Activated T-helper 2 cell treated with anti-CD3 and anti-CD28 coated beads, Interferon-gamma antibody, Interleukin-2, Interleukin-4, amounts not matched to agents 10 μg/mL and 5 μg/mL and 100 μg/mL, durations not matched to agents 14 hours and 24 hours and 36 hours (primary cell): ENCODE measurements at places on chromosomes 2 and 18. TPM values are rescaled to one million over a fixed set of nuclear protein-coding genes. Genes with fewer than 3 reads are reported as not detected.

GRCh38 chr2:206693399-206694137 lies 24.6 kb downstream of the DYTN start:
- no peak overlapping the region for H3K4me3 ChIP-seq
- H3K4me1 ChIP-seq, result no peaks in the 10 kb centered on the region
- no peak overlapping the region for H3K27ac ChIP-seq
- H3K36me3 ChIP-seq, result no peaks in the 10 kb centered on the region
- DNase-seq, result no peak
- H3K27me3 ChIP-seq, result peaks cover 16% of the 10 kb centered on the region

SNX17 gene
- total RNA-seq, result 117 and 120 TPM in 2 replicates

- no peak for DNase-seq
- no peaks in the 10 kb centered on the region for H3K36me3 ChIP-seq
- H3K4me1 ChIP-seq, result no peaks in the 10 kb centered on the region
- no peak overlapping the region for H3K4me3 ChIP-seq
- H3K27ac ChIP-seq, result no peak overlapping the region
Observed at GRCh38 chr2:231297108-231297908, 98.2 kb upstream of the B3GNT7 start.

DNA sequence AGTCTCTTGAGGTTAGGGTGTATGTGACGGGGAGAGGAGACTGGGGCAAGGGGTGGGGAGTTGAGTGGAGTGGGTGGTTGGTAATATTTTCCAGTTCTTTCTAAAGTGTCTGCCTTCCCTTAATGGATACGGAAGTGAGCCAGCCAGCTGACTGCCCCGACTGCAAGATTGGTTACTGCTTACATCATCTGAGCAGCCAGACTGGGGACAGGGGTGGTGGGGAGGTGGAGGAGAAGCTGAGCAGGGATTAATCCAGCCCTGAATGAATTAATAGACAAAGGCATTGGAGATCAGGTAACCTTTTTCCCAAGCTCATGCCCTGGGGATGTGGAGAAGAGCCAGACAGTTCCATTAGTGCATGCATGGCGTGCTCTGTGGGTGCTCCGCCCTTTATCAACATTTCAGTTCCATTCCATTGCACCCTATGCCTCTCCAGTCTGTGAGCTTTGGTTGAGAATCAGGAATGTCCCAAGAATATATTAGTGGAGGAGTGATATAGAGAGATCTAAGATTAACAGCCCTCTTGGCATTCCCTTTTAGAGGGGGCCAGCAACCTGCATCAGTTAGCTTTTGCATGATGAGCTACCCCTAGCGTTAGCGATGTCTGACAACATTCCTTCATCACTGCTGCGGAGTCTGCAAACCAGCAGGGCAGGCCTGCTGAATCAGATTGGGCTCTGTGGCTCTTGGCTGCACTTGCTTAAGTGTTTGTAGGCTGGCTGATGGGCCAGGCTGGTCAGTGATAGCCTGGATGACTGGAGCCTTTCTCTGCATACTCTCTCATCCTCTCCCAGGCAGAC lies 67.4 kb downstream of the TNP1 start:
- H3K27me3 ChIP-seq, result peaks cover 1% of the 10 kb centered on the region
- H3K27ac ChIP-seq, result no peak overlapping the region
- DNase-seq, result no peak
- no peaks in the 10 kb centered on the region for H3K36me3 ChIP-seq

DNAJC5G gene
- not detected in 2 replicates for total RNA-seq

- H3K4me1 ChIP-seq, result peaks cover 2% of the 10 kb centered on the region
- H3K36me3 ChIP-seq, result peaks cover 12% of the 10 kb centered on the region
- H3K27me3 ChIP-seq, result no peaks in the 10 kb centered on the region
- no peak overlapping the region for H3K4me3 ChIP-seq
- no peak overlapping the region for H3K27ac ChIP-seq
- DNase-seq, result no peak
Observed at GRCh38 chr2:151771599-151772358, 37.5 kb upstream of the NEB start.

DNA sequence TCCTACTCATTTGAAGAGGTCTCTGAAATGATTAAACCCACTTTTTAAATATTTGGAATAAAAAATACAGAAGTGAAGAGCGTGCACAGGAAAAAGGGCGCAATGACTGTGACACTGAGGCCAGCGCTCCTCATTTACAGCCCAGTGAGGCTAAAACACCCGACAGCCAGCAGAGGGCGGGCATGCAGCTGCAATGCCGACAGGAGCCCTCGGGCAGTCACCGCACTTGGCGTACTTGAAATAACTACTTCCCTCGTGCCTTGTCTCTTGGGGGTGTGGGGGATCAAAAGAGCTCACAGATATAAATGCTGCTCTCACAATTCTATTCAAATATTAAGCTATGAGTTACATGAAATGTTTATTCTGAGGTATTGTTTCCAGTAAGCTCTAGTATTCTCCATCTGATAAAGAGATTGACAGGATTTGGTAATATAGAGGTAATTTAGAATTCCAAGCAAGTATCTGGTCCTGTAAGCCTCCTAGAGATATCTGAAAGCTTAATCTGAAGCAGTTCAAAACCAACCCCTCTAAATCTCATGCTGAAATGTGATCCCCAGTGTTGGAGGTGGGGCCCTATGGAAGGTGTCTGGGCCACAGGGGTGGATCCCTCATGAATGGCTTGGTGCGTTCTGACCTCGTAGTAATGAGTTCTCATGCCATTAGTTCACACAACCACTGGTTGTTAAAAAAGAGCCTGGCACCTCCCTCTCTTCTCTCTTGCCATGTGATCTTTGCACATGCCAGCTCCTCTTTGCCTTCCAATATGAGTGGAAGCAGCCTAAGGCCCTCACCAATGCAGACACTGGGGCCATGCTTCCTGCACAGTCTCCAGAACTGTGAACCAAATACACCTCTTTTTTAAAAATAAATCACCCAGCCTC lies 93.6 kb downstream of the ZAP70 start:
- peaks cover 31% of the 10 kb centered on the region for H3K36me3 ChIP-seq
- no peaks in the 10 kb centered on the region for H3K27me3 ChIP-seq
- DNase-seq, result peak; percentile 61

GRCh38 chr2:239216614-239217273 lies 184.1 kb downstream of the HDAC4 start:
- H3K4me1 ChIP-seq, result peaks cover 53% of the 10 kb centered on the region
- DNase-seq, result peak; percentile 32
- H3K36me3 ChIP-seq, result peaks cover 39% of the 10 kb centered on the region
- H3K27me3 ChIP-seq, result no peaks in the 10 kb centered on the region

GRCh38 chr18:45503990-45504389 lies 111.3 kb upstream of the SLC14A2 start:
- H3K27me3 ChIP-seq, result no peaks in the 10 kb centered on the region
- no peak for DNase-seq
- no peaks in the 10 kb centered on the region for H3K4me1 ChIP-seq
- H3K36me3 ChIP-seq, result no peaks in the 10 kb centered on the region

DNA sequence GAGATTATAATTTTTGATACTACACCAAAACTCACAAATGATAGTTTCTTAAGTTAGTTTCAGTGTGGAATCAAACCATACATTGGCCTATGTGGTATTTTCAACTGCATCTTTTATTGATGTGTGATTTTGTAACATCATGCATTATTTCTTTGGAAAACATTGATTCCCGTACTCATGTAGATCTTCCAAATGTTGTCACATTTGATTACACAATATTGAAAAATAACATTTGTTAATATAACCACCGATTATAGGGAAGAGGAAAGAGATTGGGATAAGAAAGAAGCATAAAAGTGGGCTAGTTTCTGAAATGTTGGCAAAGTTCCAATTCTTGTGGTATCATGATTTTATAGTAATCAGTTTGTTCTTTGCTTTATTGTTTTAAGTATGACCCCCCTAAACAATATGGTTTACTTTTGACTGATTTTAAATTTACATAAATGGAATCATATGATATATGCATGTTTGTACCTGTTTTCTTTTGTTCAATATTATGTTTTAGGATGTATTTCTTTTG lies 117.2 kb upstream of the OTX1 start:
- no peak overlapping the region for H3K4me3 ChIP-seq
- H3K27ac ChIP-seq, result no peak overlapping the region
- H3K27me3 ChIP-seq, result no peaks in the 10 kb centered on the region
- no peak for DNase-seq
- H3K4me1 ChIP-seq, result no peaks in the 10 kb centered on the region
- H3K36me3 ChIP-seq, result no peaks in the 10 kb centered on the region
